ENCODE measurements at places on chromosomes 4 and X. TPM values are rescaled to one million over a fixed set of nuclear protein-coding genes. Genes with fewer than 3 reads are reported as not detected.

- DNase-seq = no peak
Measured at GRCh38 chrX:133670383-133670782, 255.1 kb upstream of the GPC4 start.

- no peak for DNase-seq
Measured at GRCh38 chr4:110587666-110588285, 35.1 kb downstream of the PITX2 start.

GRCh38 chr4:65401083-65401482, 269.2 kb downstream of the EPHA5 start:
- no peak for DNase-seq

GRCh38 chr4:108148316-108148715, 20.4 kb downstream of the LEF1 start:
- DNase-seq = no peak

GRCh38 chr4:64250488-64250887, 158.8 kb downstream of the TECRL start:
- no peak for DNase-seq

DNA sequence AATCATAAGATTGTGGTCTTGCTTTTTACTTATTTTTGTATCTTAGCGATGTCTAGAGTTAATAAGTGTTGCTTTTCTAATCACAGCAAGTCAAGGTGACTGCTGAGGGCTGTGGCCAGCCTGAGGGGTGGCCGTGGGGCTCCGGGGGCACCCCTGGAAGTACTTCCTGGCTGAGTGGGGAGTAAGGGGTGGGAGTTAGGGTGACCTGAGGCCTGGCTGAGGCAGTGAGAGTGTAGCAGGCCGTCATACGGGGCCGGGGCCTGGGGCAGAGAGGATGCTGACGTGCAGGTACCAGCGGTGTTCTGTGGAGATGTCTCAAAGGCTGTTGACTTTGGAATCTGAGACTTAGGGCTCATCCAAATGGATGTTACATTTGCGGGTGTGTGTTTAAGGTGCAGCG, 29.3 kb downstream of the PIGG start:
- no peak for DNase-seq

- DNase-seq = no peak
Measured at GRCh38 chr4:75544870-75545269, 11.0 kb upstream of the ODAPH start.

GRCh38 chr4:18020145-18020670, 1.3 kb downstream of the LCORL start:
- peak; percentile 29 for DNase-seq

GRCh38 chr4:73593631-73594241, 26.5 kb downstream of the RASSF6 start:
- DNase-seq = no peak

- DNase-seq = no peak
Measured at GRCh38 chr4:101265816-101266172, 81.5 kb downstream of the PPP3CA start.

GRCh38 chr4:124288706-124289486, 423.6 kb downstream of the ANKRD50 start:
- no peak for DNase-seq

- no peak for DNase-seq
Measured at GRCh38 chrX:71095981-71096759, 519 bp downstream of the FOXO4 start.

GRCh38 chr4:141977433-141977832, 341.1 kb downstream of the IL15 start:
- no peak for DNase-seq

- DNase-seq = no peak
Measured at GRCh38 chr4:78585633-78586032, 34.1 kb downstream of the ANXA3 start.

DNA sequence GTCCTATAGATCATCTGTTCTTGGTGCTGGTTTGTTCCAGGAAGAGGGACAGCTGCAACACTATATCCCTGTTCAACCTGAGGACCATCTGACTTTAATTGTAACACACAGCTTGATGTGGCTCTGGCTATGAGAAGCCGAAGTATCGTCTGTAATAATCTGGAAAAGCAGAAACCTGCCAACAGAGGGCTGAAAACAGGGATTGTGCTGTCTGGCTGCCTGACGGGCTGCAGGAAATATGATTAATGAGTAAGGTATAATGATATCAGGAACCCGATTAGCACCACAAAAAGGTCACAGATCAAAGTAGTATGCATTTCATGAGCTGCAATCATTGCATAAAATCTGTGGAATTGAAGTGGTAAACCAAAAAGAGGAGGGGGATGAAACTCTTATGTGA, 170.4 kb upstream of the MAB21L2 start:
- DNase-seq = no peak

GRCh38 chr4:5717449-5718158, 6.6 kb downstream of the EVC start:
- DNase-seq = no peak

DNA sequence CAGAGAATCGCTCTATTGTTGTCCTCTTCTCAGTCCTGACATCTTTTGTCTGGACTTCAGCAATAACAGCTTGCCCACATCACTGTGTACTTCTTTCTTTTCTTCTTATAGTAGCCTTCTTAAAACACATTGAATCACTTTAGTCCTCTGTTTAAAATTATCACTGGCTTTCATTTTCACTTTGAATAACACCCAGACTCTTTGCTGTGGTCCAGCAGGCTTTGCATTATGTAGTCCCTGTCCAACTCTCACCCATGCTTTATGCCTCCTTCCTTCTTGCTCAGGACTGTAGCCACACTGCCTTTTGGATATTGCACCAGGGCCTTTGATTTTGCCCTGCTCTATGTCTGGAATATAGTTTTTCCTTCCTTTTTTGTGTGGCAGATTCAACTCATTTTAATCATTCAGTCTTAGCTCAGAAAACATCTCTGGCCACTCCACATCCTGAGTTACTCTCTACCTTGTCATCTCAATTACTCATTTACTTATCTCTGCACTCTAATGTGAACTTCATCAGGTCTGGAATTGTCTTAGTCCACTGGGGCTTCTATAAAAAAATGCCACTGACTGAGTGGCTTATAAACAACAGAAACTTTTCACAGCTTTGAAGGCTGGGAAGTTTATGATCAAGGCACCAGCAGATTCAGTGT, 168.2 kb downstream of the C4orf33 start:
- DNase-seq = no peak

DNA sequence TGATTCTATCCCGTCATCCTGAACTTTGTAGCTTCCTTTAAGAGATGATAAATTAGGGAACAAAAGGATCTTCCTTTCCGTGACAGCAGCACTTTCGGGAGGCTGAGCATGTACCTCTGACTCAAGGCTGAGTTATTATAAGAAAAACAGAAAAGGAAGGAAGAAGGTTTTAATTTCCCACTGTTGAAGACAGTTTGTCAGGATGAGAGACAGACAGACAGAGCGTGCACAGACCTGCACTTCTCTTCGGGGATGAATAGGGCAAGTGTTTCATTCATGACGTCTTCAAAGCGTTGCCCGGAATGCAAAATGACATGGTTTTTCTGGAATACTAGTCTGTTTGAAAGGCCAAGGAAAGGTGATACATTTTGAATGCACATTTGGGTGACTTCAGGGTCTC, 405.3 kb upstream of the FAT1 start:
- DNase-seq = no peak

GRCh38 chr4:140019619-140020347, 134.2 kb downstream of the MAML3 start:
- DNase-seq = no peak

- DNase-seq = no peak
Measured at GRCh38 chr4:165726831-165727230, 146.2 kb upstream of the TLL1 start.

- no peak for DNase-seq
Measured at GRCh38 chr4:75432683-75433082, 81.5 kb downstream of the RCHY1 start.

- DNase-seq = no peak
Measured at GRCh38 chr4:83107631-83108030, 6.9 kb downstream of the PLAC8 start.

- DNase-seq = no peak
Measured at GRCh38 chr4:172982151-172982590, 186.4 kb upstream of the GALNT7 start.

DNA sequence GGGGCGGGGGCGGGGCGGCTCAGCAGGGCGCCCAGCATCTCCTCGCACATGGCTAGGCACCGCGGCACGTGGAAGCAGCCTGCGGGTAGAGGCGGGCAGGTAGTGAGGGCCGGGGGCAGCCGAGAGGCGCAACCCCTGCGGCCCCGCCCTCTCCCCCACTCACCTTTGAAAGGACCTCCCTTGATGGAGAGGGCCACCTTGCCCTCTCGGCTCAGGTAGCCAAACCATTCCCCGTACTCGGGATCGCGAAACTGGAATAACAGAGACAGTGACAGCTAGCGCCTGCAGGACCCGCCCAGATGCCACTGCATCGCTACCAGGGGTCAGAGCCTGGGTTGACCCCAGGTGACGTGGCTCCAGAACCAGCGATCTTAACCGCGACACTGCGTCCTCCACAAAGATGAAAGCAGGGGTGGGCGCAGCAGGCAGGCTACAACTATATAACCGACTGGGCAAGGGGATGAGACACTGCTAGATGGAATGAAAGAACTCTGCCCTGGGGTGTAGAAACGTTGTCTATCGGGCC, 552 bp upstream of the NAA10 start:
- no peak for DNase-seq

- no peak for DNase-seq
Measured at GRCh38 chr4:84150177-84150576, 348.9 kb downstream of the NKX6-1 start.

DNA sequence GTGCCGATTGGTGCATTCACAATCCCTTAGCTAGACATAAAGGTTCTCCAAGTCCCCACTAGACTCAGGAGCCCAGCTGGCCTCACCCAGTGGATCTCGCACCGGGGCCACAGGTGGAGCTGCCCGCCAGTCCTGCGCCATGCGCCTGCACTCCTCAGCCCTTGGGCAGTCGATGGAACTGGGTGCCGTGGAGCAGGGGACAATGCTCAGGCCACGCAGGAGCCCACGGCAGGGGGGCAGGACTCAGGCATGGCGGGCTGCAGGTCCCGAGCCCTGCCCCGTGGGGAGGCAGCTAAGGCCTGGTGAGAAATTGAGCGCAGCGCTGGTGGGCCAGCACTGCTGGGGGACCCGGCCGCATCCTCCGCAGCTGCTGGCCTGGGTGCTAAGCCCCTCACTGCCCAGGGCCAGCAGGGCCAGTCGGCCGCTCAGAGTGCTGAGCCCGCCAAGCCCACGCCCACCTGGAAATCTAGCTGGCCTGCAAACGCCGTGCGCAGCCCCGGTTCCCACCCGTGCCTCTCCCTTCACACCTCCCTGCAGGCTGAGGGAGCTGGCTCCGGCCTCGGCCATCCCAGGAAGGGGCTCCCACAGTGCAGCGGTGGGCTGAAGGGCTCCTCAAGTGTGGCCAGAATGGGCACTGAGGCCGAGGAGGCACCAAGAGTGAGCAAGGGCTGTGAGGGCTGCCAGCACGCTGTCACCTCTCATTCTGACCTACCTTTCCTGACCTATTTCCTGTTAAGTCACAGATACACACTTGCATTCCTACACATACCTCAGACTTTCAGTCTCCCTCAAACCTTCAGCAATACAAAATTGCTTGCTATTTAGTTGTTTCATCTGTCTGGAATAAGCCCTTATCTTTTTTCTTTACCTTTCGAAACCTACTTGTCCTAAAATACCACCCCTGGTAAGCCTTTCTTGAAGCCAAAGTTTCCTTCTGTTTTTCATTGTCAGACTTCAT, 20.7 kb downstream of the UBE2K start:
- DNase-seq = no peak

- DNase-seq = no peak
Measured at GRCh38 chr4:173930329-173930967, 353.0 kb downstream of the FBXO8 start.

DNA sequence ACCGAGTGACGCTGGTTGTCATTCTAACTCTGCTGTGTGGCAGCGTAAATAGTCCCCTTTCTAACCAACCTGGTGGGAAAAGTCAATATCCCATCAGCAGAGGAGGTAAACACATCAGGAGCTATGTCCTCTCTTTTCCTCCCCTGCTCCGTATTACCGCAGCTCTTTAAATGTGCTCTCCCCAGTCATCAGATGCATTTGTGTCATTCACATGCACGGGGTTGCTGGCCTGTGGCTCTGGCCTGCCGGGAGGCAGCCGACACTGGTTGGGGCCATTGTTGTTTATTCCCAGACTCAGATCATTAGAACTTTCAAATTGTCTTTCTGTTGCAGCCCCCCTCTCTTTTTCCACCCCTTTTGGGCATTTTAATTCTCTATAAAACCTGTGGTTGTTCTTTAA, 21.9 kb downstream of the ARX start:
- DNase-seq = no peak

DNA sequence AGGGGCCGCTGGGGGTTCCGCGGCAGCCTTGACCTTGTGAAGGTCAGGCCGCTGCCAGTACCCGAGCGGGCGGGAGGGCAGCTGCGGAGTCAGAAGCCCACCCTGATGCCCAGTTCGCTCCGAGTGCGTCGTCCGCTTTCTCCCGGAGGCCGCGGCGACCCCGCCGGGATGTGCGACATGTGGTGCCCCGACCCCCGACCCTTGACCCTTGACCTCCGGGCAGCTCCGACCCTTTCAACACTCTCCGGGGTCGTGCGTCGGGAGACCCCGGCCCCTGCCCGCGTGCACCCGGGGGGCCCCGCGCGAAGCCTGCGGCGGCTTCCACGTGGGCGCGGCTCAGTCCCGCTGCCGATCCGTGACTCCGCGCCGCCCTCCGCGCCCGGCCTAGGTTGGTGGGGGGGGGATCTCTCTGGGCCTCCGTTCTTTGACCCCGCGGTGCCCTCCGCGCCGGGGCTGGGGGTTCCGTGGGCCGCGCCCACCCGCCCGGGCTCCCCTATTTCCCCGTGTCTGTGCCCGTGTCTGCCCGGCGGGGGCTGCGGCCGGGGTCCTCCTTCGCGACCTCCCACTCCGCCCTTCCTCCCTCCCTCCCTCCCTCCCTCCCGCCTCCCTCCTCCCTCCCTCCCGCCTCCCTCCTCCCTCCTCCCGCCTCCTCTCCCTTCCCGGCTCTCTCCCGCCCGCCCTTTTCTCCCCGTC, 609 bp upstream of the SLC25A6 start:
- DNase-seq = peak; percentile 91

REELD1 gene
- total RNA-seq = not detected

VGLL1 gene
- total RNA-seq = not detected

TMSB15A gene
- total RNA-seq = 1.1 TPM

MRPS18C gene
- 47.2 TPM for total RNA-seq

SFRP2 gene
- total RNA-seq = 130 TPM

C1QTNF7 gene
- total RNA-seq = 0.53 TPM

UCP1 gene
- not detected for total RNA-seq

ZDHHC15 gene
- total RNA-seq = 0.15 TPM

ADGRG2 gene
- total RNA-seq = 0.15 TPM

COX7B2 gene
- total RNA-seq = not detected

LEF1 gene
- total RNA-seq = 3.1 TPM

PLXNB3 gene
- total RNA-seq = 36.3 TPM

STS gene
- total RNA-seq = 12.1 TPM

ARMCX2 gene
- 146 TPM for total RNA-seq

AWAT2 gene
- not detected for total RNA-seq

FAM241A gene
- 0.53 TPM for total RNA-seq

HSFX4 gene
- total RNA-seq = not detected

ANKRD50 gene
- 47.2 TPM for total RNA-seq

RIBC1 gene
- total RNA-seq = 0.99 TPM

CORIN gene
- 4.4 TPM for total RNA-seq

CSAG3 gene
- not detected for total RNA-seq

Measured in chondrocyte (in vitro differentiated cells).